ENCODE measurements at places on chromosomes 12 and 14.

- no peak for DNase-seq
Measured at GRCh38 chr14:34981743-34982420, 910 bp upstream of the SRP54 start.

DNA sequence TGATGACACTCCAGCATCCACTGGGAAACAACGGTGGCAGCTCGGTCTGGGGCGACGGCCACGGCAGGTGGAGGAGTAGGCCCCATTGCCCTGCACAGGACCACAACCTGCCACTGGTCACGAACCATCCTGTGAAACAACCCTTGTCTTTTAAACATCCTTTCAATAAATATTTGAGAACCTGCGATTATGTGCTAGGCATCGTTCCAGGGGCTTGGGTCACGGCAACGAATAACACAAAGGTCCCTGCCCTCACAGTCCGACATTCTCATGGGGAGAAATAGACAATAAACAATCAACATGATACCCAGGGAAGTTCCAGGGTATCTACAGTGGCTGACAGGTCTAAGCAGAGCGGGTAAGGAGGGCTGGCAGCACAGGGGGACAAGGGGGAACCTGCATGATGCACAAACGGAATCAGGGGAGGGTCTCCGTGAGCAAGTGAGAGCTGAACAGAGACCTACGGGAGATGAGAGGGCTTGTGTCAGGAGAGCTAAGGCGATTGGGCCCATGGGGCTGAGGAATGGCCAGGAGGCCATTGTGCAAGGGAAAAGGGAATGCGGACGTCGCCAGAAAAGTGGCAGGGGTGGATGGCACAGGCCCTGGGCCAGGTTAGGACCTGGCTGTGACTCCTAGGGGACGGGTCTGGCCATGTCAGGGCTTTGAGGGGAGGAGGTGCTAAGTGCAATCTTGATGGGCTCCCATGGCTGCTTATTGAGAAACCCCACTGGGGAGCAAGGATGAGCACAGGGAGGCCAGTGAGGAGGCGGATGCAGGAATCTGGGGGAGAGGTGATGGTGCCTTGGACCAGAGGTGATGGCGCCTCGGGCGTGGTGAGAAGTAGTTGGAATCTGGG is 9.7 kb downstream of the SCARB1 start:
- DNase-seq, result no peak

DNA sequence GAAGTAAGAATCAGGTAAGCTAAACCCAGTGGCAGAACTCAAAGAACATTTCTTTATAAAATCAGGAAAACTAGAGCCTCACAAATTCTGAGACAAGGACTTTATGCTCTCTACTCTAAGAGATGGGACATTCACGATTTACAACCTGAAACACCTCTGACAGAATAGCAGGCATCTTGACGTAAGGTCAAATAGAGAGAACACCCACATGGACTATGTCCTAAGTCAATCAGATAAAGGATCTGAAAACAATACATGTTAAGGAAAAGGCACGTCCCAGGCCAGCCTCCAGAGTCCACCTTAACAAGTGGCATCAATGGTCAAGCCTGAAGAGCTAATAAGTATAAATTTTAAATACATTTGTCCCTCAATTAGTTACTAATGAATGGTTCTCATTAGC is 39.9 kb upstream of the SYCP3 start:
- DNase-seq, result no peak

DNA sequence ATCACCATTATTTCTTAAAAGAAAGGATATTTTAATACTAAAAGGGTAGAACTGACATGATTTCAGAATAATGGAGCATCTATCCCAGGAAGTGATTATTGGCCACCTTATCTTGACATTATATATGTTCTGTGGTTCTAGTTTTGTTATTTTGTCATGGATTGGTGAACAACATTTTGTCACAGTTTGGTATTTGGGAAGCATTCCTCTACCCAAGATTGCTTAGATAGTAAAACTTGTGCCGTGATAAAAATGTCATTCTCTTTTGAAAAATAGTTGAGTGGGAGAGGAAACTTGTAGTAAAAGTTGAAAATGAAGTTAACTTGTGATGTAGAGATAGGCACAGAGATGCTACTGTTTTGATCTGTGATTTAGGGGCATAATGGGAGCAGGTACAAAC is 65.7 kb downstream of the TMX1 start:
- no peak for DNase-seq

- DNase-seq, result peak; percentile 56
Measured at GRCh38 chr14:22531451-22532344, 57.3 kb downstream of the DAD1 start.

DNA sequence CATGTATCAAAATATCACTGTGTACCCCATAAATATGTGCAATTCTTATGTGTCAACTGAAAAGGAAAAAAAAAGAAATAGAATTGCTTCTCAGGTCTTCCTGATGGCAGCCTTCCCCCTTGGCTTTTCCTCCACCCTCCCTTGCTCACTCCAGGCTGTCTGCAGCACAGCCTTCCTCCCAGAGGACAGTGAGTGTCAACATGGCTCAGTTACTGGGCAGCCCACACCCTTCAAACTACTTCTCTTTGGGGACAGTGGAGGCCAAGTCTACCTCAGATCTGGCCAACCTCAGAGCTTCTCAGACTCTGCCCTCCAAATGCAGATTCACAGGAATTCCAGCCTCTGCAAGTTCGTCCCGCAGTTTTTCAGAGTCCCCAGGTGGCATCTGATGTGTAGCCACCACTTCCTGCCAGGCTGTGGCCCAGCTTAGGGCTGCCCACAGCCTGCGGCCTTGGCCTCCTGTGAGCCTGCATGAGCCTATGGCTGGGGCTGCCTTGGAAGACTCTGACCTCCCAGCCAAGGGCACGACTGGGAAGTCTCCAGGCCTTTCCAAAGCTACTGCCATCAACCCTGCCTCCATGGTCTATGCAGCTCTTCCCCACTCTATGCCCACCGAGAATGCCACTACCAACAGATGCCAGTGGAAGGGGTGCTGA is 148.0 kb upstream of the PWP1 start:
- no peak for DNase-seq

DNA sequence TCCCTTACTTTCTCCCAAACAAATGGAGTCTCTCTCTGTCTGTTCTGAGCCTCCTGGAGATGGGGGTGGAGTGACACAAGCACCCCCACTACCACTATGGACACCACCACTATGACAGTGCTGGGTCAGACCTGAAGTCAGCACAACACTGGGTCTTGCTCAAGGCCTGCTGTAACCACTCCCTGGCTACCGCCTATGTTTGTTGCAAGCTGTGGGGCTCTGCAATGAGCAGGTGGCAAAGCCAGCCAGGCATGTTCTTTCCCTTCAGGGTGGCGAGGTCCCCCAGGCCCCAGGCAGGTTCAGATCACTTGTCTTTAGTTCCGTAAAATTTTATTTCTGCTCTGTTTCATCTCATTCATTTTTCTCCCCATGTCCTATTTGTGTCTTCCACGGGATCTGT is 349.8 kb downstream of the TMEM121 start:
- DNase-seq, result no peak

- no peak for DNase-seq
Measured at GRCh38 chr14:22448905-22449599, 140.0 kb downstream of the DAD1 start.

DNA sequence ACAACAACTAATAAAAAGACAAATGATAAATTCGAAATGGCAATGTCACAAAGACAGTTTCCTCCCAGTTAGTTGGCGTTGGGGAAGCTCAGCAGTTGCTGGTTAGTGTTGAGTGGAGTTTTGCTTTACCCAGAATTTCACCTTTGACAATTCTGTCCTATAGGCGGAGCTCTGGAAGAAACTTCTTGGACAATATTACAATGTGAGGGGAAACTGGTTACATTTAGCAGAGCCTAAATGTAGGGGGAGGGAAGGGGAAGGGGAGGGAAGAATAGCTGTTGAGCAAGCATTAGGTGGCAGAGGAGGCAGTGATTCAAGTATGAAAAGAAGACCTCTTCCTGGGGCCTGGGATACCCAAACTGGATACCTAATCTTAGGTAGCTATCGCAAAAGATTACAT is 51.4 kb downstream of the BDKRB1 start:
- no peak for DNase-seq

DNA sequence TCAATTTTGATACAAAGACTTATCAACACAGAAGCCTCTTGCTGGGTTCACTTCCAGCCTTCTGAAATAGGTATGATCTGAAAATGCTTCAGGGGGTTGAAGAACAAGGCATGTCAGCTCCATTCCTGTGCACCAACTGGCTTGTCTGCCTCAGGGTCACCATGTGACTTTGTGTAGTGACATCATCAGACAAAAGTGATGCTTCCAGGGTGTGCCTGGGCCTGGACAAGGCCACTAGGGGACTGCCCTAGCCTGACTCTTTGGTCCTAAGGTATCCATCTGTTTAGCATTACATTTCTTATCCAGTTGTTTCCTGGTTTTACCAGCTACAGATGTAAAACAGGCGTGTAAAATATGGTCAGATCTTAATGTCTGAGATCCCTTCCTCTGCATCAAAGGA is 155.6 kb downstream of the CAND1 start:
- no peak for DNase-seq

DNA sequence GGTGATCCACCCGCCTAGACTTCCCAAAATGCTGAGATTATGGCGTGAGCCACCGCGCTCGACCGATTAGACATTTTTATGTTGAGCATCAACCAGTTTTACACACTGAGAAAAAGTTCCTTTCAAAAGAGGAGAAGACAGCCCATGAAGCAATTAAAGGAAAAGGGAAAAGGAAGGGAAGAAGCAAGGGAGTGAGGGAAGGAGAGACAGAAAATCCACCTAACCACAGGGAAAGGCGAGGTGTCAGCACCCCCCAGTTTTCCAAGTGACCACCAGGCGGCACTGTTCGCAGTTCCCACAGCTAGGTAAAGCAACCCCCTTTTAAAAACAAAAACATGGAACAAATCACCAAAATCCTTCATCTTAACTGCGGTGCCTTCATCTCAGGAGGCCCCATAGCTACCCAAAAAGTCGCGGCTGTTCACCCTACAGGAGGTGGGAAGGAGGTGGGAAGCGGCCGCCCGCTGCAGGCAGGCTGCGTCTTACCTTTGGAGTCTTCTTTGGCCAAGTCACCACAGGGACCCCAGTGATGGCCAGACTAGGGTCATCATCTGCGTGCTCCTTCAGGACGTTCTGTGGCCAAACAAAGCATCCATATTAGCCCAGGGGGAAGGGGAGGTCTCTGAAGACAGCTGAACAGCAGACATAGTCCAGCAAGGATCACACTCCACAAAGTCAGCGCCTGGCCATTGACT is 86.6 kb downstream of the KDM2B start:
- peak; percentile 25 for DNase-seq

- DNase-seq, result no peak
Measured at GRCh38 chr12:102110782-102111181, 9.1 kb downstream of the NUP37 start.

GRCh38 chr12:130398100-130398848 is 60.6 kb downstream of the PIWIL1 start:
- no peak for DNase-seq

- no peak for DNase-seq
Measured at GRCh38 chr12:69247268-69248018, 8.1 kb downstream of the CPSF6 start.

Data from T-helper 2 cell treated with Interferon-gamma antibody and Interleukin-4, amounts not matched to agents 5 μg/mL and 100 μg/mL, for 36 hours (primary cell).